ENCODE measurements at places on chromosomes 2 and 18.

DNA sequence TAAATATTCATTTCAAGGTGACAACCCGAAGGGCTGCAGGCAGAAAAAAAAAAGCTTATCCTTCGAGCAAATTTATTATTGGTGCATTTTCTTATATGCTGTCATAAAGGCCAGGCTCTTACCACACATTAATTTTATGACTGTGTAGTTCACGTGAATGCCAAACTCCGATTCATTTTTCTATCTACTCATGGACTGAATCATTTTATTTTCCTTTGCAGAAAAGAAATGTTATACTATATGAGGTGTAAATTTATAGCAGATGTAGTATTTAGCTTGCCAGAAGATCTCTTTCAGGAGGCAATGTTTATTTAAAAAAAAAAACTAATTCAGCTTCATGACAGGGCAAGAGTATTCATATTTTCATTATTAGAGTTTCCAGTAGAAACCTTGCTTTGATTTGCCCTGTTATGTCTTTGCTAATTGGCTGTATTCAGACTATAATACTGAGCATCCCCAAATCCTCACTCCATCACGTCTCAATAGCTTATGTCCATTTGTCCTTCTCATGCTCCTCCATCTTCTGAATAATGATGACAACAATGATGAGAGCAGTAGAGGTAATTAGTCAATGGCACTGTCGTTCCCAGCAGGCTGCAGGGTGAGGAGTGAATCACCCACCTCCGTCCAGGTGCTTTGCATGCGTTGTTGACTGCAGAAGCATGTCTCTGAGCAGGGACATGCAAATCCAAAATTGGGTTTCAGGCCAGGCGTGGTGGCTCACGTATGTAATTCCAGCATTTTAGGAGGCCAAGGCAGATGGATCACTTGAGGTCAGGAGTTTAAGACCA is 101.1 kb upstream of the RAB12 start:
- DNase-seq = no peak

- DNase-seq = no peak
Measured at GRCh38 chr2:236665572-236666118, 96.0 kb downstream of the ACKR3 start.

GRCh38 chr2:184890311-184890710 is 292.0 kb downstream of the ZNF804A start:
- DNase-seq = no peak

DNA sequence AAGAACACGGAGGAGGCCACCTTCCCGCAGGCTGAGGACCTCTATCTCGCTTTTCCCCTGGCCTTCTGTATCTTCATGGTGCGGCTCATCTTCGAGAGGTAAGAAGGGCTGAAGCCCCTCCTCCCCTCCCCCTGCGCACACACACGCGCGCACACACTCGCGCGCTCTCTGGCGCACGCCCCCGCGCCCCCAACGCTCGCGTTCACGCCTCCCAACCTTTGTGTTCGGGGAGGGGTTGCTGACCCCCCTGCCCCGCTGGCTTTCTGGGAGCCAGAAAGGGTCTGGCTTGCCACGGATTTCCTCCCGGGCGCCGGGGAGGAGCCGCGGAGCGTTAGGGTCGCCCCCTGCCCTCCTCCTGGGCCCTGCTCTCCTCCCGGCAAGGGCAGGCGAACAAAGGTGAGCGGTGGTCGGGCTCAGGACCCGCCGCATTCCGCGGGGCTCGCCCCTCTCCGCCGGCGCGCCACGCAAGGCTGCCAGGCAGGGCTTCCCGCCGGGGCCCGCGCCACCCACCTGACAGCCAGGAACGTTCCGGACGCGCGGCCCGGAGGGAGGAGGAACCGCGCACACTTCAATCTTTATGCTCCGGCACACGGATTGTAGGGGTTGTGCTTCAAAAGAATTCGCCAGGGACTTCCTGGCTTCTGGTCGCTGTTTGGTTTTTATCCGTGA is 583 bp downstream of the CERS6 start:
- DNase-seq = no peak

DNA sequence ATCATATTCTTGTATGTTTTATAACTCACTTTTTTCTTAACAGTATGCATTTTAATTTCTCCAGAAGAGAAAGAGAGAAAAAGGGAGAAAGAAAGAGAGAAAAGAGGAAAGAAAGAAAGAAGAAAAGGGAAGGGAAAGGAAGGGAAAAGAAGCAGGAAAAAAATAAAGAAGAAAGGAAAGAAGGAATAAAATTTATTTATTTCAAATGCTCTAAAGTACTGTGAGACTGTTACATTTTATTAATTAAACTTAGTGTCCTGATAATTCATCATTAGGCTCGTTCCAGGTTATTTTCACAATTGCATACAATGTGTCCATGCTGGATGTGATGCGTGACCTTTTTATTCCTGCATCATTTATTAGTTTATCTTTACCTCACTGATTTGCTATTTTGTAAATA is 1023.4 kb upstream of the KLHL29 start:
- DNase-seq = no peak

DNA sequence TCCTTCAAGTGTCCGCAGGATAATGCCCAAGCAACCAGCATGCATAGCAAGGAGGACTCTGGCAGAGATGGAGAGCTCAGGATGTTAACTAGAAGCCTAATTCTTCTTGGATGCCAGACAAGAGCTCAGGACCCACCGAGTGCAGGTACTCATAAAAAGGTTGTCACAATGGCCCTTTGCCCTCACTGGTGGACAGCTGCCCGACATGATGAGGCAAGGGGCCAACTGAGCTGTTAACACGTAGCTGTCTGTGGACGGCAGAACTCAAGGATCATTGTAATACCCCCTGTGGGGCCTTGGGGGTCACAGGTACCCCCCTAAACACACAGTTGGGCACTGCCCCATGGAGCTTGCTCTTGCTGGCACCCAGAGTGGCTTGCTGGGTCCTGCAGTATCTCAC is 393.7 kb downstream of the PIK3C3 start:
- DNase-seq = no peak

DNA sequence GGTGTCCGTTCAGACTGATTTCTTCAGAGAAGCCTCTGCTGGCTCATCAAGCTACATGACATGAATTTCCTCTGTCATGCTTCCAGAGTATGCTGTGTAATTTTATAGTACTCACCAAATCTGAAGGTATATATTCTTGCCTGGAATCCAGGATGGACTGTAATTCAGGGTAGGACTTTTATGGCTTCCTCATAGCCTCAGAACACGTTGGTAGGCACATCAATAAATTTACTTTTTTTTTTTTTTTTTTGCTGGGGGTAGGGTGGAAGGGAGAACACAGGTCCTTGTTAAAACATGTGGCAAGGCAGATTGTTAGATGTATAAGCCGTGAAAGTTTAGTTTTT is 34.4 kb downstream of the MTA3 start:
- no peak for DNase-seq

- DNase-seq = no peak
Measured at GRCh38 chr2:122764014-122764413, 1008.6 kb downstream of the TSN start.

GRCh38 chr18:73696698-73697097 is 450.9 kb downstream of the FBXO15 start:
- DNase-seq = no peak

GRCh38 chr2:37344453-37345361 is at the start of gene QPCT:
Gene QPCT (plus strand): TSS chr2:37344630. CDS start chr2:37344732, 102 bp downstream.
- no peak for DNase-seq

DNA sequence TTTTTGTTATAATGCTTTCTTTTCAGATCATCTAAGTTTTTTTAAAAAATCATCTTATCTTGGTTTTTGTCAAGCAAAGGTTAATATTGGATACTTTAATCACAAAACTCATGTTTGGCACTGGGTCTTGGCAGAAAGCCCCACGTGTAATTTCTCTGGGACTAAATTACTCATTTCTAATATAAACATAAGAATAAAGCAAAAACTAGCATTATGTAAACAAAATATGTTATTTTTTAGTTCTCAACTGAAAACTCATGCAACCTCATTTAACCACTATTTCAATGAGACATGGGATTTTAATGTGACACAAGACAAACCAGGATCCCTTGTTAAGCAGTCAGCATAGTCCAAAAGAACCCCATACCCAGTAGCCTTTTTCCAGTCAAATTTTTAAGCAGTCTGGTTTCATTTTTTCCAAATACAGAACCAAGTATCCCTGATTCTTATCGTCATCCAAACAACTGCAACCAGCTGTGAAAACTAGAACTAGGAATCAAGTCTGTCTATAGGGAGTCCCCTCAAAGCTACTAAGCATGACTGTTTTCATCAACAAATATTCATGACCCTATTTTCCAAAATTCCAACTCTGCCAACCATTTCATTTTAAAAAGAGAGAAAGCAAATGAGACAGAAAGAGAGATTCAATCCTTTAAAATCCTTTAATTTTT is 27.1 kb downstream of the PID1 start:
- DNase-seq = no peak

DNA sequence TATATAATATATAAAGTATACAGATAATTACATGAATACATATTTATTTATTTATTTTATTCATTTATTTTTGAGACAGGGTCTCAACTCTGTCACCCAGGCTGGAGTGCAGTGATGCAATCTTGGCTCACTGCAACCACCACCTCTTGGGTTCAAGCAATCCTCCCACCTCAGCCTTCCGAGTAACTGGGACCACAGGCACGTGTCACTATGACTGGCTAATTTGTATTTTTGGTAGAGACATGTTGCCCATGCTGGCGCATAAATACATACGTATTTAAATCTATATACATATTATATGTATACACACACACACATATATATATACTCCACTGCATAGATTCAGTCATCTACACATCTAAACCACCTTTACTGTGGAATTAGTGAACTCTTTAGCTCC is 20.6 kb upstream of the NDUFV2 start:
- peak; percentile 17 for DNase-seq

GRCh38 chr2:64952511-64953482 is 36.4 kb upstream of the SLC1A4 start:
- DNase-seq = no peak

DNA sequence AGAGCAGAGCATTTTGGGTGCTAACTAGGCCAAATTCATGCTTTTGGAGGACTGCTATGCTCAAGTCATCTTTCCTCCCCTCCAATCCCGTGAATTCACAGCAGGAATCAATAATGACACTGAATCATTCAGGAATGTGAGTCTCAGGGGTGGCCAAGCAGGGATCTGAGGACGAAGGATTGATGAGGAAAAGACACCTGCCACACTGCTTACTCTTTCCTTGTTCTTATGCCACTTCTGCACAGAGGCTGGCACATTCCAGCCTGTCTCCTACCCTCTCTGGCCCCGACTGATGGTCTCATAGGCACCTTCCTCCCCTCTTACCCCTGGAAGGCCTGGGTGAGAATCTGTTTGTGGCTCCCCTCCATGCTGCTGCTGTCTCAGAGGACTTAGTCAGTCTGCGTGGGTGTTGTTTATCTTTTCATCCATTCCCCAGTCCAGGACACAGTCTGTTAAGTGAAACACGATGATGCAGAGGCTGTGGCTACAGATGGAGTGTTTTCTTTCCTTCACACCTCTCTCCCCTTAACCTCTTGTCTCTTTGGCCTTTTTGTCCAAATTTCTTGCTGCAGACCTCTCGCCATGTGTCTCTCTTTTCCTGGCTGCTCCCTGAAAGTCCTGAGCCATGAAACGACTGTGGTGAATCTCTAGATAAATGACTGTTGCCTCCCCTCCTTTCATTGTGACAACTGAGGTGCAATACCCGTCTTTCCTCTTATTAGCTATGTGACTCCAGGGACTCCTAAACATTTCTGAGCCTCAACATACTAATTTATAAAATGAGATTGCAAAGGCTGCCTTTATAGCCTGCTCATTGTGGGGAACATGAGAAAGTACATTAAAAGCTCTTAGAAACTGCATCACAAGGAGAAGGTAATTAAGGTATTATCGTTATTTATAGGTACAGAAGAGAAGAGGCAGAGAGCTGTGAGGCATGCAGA is 86.9 kb downstream of the RDH14 start:
- DNase-seq = no peak

DNA sequence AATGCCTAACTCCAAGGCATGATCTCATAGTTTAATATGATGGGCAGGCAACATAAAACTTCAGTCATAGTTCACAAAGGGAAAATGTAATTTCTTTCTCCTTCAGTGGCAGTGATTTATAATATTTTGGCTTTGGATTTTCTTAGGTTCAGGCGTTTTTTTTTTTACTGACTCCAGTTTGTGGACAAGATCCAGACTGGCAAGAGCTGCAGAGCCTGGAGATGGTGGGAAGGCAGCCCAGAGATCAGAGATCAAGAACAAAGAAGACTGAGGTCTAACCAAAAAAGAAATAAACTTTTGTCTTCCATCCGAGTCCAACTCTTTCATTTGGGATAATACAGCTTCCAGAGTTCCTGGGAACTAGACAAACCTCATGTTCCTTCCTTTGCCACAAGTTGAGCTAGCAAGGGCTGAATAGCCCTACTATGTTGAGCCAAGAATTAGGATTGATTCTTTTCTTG is 215.3 kb upstream of the SETBP1 start:
- DNase-seq = no peak

- DNase-seq = no peak
Measured at GRCh38 chr2:199552141-199552540, 94.4 kb upstream of the SATB2 start.

GRCh38 chr2:40395169-40396073 is 56.5 kb downstream of the SLC8A1 start:
- DNase-seq = no peak

GRCh38 chr2:122105171-122105876 is 349.9 kb downstream of the TSN start:
- DNase-seq = no peak

DNA sequence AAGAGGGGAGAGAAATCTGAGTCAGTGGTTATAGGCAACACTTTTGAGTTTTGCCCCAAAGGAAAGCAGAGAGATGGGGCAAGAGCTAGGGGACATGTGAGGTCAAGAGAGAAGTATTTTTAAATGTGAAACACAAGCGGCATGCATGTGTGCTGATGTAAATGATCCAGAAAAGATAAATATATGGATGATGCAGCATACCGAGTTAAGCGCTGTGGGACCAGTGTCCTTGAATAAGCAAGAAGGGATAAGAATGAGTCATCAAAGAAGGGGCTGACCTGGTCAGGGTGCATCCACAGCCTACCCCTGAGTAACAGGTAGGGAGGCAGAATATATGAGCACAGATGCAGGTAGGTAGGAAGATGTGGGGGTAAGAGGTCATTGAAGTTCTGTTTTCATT is 180.9 kb downstream of the TRABD2A start:
- no peak for DNase-seq

DNA sequence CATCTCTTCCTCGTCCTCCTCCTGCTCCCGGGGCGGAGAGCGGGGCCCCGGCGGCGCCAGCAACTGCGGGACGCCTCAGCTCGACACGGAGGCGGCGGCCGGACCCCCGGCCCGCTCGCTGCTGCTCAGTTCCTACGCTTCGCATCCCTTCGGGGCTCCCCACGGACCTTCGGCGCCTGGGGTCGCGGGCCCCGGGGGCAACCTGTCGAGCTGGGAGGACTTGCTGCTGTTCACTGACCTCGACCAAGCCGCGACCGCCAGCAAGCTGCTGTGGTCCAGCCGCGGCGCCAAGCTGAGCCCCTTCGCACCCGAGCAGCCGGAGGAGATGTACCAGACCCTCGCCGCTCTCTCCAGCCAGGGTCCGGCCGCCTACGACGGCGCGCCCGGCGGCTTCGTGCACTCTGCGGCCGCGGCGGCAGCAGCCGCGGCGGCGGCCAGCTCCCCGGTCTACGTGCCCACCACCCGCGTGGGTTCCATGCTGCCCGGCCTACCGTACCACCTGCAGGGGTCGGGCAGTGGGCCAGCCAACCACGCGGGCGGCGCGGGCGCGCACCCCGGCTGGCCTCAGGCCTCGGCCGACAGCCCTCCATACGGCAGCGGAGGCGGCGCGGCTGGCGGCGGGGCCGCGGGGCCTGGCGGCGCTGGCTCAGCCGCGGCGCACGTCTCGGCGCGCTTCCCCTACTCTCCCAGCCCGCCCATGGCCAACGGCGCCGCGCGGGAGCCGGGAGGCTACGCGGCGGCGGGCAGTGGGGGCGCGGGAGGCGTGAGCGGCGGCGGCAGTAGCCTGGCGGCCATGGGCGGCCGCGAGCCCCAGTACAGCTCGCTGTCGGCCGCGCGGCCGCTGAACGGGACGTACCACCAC is 2.1 kb downstream of the GATA6 start:
- no peak for DNase-seq

Measured in activated CD4-positive, alpha-beta T cell treated with anti-CD3 and anti-CD28 coated beads for 24 hours (primary cell).